Activated CD4-positive, CD25-positive, alpha-beta regulatory T cell treated with anti-CD3 and anti-CD28 coated beads, Interleukin-2, amount 50 U/mL, for 72 hours (primary cell): ENCODE measurements at places on chromosomes 2 and 18.

GRCh38 chr18:72160510-72161445 is 383.4 kb downstream of the CBLN2 start:
- DNase-seq = no peak

DNA sequence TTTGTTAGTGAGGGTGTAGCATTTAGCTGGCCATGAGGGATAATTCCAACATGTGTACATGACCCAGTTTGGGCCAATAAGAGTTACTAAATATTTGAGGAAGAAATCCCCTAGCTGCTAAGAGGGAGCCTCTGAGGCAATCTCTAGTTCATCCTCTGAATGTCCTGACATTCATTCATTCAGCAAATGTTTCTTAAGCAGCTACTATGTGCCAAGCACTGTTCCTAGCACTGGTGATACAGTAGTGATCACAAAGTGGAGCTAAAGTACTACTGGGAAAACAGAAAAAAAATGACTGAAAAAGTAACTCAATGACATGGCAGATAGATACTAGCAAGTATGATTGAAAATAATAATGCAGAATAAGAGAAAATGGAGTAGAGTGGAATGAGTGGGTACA is 79.8 kb upstream of the PID1 start:
- no peak for DNase-seq

- DNase-seq = no peak
Observed at GRCh38 chr2:191298306-191298705, 53.1 kb downstream of the MYO1B start.

DNA sequence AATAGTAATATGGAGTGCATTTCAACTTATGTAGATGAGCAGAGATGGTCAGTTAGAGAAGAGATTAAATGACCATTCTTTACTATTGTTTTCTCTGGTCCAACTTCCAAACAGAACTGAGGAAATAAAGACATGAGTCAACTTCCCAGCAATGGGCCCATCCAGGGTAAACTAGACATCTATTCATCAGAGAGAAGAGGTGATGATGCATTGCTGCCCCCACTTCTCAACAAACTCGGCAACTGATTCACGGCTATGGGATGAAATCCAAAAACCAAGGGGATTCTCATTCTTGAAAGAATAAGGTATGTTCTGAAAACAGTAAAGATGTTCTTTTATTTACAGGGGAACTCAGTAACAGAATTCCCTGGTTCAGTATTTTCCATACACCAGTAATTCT is 190.7 kb downstream of the RDH14 start:
- no peak for DNase-seq
